ENCODE measurements at places on chromosomes 13 and 19.

DNA sequence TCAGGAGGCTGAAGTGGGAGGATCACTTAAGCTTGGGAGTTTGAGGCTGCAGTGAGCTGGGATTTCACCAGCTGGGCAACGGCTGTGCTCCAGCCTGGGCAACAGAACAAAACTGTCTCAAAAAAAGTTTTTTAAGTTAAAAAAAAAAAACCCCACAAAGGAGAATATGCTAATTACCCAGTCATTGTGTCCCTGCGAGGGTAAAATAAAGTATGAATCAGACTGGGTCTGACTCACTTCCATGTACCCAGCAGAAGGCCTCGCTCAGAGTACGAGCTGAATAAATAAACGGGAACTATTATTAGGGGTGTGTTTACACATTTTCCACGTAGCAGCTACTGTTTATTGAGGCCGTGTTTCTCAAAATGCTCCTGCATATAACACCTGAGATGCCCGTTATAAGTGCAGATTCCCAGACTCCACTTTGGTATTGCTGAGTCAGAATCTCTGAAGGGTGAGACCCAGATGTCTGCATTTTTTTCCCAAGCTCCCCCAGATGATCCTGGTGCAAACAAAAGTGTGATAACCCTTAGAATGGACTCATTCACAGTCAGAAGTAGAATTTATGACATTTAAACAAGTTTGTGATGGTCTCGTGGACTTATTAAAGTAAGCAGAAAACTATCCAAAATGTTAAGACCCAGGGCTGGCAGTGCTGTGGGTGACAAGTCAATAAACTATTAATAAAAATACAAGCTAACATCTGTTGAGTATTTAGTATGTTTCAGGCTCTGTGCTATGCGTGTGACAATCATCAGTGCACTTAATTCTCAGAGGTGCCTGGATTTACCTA lies 28.2 kb downstream of the KCNC3 start:
- DNase-seq, result no peak

DNA sequence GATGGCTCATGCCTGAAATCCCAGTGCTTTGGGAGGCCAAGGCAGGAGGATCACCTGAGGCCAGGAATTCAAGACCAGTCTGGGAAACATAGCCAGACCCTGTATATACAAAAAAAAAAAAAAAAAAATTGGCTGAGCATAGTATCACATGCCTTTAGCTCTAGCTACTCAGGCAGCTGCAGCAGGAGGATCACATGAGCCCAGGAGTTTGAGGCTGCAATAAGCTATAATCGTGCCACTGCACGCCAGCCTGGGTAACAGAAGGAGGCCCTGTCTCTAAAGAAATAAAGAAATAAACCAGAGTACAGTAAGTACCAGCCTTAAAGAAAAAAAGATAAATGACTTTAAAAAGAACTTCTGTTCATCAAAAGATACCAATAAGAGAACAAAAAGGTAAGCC lies 52.9 kb downstream of the FAM124A start:
- DNase-seq, result no peak

- DNase-seq, result no peak
Measured at GRCh38 chr19:30881281-30881680, 468.0 kb downstream of the TSHZ3 start.

- DNase-seq, result no peak
Measured at GRCh38 chr19:20044663-20045062, 5.4 kb upstream of the ZNF682 start.

- no peak for DNase-seq
Measured at GRCh38 chr19:45659096-45659729, 8.8 kb upstream of the GIPR start.

- no peak for DNase-seq
Measured at GRCh38 chr19:47241919-47242577, 11.0 kb upstream of the BBC3 start.

DNA sequence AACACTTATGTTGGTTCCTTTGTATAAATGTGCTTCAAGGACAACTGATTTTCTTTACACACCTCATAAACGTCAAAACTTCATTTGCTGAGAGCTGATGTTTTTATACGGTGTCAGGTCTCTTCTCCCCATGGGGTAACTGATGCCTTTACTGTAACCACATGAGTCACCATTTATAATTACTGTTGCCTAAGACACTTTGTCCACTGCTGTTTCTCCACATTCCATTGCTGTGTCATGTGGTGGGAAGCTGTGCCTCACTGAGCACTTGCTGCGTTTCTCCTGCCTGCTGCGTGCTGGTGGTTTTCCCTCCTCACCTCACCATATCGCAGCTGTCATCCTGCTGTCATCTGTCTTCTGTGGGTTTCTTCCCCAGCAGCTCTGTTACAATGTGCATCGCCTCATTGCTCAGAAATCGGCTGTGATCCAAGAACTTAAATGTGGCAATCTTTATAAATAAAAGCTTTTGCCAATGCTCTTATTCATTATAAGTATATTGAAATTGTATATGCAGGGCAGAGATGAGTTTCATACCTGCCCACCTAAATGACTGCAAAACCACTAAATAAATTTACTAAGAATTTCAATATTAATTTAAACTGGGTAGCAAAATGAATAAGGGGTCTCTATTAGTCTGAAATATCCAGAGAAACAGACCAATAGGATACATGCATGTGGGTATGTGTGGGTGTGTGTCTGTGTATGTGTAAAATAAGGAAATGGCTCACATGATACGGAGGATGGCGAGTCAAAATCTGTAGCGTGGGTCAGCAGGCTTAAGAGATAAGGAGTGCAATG lies 547.0 kb upstream of the SLITRK5 start:
- no peak for DNase-seq

DNA sequence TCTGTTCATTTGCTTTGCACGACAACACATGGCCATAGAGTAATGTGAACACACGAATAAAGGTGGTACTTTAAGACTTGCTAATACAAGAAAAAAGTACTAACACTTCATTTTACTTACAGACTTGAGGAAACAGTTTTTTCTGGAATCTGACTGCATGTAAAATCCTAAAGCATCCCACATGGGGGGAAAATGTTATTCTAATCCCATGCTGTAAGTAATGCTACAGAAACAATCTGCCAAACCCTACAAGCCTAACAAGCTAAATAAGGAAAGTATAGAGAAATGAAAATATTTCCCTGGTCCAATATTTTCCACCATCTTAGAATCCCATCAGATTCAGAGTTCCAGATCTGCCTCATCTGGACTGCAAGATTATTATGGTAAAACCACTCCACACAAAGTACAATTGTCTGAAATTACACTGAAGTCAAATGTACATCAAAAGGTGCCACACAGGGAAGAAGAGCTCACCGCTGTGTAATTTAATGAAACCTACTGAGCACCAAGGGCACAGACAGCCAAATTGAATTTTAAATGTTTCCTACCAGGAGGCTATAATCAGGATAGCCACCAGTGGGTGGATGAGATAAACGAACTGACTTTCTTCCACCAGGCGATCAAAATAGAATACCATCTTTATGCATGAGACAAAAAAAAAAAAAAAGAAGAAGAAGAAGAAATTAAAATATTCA lies 22.0 kb downstream of the LHFPL6 start:
- no peak for DNase-seq

- no peak for DNase-seq
Measured at GRCh38 chr19:16180611-16181010, 4.6 kb upstream of the FAM32A start.

GRCh38 chr19:48874303-48875135 lies 2.3 kb downstream of the PPP1R15A start:
- no peak for DNase-seq

DNA sequence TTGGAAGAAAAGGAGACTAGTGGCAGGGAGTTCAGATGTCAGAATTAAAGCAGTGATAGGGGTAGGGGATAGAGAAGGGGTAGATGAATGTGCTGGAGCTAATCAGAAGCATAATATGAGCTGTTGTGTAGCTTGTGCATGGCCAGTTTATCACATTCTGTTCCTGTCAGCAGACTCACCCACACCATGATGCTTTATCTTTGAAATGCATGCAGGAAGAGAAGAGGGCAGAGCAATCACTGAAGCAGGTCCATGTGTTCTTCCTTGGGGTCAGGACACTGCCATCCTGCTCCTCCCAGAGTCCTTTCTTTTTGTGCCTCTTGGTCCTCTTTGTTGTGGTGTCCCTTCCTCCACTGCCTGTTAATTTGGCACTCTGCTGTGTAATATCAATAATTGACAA lies 5.8 kb downstream of the CHAMP1 start:
- DNase-seq, result no peak

DNA sequence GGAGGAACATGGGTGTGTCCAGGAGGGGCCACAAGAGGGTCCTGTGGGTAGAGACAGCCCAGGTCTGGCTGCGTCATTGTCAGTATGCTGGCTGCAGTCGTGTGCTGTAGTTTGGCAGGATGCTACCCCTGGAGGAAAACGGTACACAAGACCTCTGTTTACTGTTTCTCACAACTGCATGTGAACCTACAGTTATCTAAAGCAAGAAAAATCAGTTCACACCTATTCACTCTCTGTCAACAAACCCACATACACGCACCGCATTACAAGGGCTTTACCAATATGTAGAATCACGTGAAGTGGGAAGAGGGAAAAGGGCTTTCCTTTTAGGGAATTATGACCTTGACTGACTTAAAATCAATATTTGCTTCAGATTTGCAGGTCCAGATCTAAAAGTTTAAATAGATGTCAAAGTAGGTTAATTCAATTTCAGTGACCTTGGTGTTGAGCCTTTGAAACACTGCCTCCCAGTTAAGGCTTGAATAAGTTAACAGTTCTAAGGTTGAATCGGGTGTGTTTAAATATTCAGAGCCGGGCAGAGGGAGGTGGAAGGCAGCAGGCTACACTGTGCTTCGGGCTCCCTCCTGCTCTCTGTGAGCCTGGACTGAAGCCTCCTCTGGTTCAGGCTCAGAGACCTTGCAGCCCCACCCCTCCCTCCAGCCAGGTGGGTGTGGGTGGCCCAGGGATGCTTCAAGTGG lies 17.2 kb upstream of the MCF2L start:
- DNase-seq, result no peak

GRCh38 chr13:89568746-89569145 lies 1778.7 kb upstream of the MIR17HG start:
- no peak for DNase-seq

DNA sequence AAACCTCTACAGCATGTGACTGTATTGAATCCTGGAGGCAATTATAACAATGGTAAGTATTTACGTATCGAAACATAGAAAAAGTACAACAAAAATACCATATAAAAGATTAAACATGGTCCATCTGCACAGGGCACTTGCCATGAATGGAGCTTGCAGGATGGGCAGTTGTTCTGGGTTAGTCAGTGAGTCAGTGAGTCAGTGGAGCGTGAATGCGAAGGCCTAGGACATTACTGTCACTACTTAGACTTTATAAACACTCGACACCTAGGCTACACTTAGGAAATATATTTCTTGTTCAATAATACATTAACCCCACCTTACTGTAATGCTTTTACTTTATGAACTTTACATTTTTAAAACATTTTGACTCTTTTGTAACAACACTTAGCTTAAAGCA lies 35.6 kb upstream of the TMTC4 start:
- no peak for DNase-seq

DNA sequence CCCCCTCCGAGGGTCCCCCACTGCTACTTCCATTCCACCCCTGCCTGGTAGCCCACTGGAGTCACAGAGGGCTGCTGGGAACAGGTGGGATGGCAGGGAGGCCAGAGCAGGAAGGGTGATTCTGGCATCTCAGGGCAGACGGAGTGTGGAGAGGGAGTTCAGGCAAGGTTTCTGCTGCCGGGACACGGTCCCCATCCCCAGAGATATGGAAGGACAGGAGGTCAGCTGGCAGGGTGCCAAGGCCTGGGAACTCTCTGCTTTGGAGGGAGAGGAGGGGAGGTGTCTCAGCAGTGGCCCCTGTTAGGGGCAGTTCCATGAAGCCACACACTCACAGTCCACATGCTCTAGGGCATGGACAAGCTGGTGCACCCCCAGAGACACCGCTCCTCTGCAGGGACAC lies 68.1 kb downstream of the CHST8 start:
- DNase-seq, result no peak

DNA sequence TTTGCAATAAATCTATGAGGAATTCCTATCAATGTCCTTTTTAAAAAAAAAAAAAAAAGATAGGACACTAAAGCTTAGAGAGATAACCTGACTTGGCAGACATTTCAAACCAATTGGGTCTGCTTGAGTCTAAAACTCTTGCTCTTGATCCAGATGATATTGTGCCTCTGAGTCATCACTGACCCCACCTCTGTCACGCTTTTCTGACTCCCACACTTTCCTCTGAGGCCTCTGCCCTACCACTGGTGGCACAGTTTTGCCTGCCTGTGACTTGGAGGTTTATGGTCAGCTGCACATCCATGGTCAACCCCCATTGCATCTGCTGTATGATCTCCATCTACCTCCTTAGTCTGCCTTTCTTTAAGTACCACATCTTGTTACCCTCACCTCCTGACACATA lies 328.7 kb downstream of the SPRY2 start:
- DNase-seq, result no peak

DNA sequence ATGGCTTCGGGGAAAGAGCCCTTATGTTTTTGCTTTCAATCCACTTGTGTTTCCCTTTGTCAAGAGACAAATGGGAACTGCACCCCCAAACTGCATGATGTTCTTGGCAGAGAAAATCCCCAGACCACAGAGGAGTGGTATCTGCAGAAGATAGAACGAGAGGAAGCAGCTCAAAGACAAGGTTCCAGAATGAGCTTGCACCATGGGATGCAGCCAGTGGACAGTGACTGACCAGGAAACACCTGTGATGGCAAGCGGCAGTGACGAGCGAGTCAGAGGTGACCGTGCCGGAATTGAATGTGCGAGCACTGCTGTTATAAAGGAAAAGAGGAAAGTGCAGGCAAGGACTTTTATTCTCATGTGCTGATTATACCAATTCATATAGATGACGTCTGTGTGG lies 46.3 kb downstream of the IRS2 start:
- DNase-seq, result no peak

DNA sequence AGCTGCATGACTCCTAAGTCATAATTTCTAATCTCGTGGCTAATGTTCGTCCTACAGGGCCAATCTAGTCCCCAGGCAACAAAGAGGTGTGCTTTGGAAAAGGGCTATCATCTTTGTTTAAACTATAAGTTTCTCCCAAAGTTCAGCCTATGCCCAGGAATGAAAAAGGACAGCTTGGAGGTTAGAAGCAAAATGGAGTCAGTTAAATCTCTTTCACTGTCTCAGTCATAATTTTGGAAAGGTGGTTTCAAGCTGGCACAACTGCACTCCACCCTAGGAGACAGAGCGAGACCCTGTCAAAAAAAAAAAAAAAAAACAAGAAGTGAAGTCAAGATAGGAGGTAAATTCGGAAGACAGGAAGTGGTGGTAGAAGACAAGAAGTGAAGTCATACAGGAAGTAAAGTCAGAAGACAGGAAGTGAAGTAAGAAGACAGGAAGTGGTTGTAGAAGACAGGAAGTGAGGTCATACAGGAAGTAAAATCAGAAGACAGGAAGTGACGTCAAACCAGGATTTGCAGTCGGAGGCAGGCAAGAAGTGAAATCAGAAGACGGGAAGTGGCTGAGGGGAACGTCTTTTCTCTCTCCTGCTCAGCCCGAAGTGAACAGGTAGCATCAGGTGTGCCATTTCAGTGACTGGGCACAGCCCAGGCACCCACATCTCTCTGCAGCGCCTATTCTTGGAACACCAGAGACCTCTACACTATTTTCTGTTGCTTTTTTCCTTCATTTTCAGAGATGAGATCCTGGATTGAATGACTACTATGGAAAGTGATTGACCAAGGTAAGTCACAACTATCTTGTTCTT lies 32.2 kb downstream of the GP6 start:
- DNase-seq, result no peak

- DNase-seq, result no peak
Measured at GRCh38 chr13:19185865-19186645, 4.4 kb upstream of the TUBA3C start.
